ENCODE measurements at places on chromosomes 1 and 21.

GRCh38 chr1:175892686-175893085 lies 149.3 kb upstream of the TNR start:
- no peak for DNase-seq

- no peak for DNase-seq
These were observed 68.2 kb downstream of the BRINP2 start for GRCh38 chr1:177238967-177239366.

DNA sequence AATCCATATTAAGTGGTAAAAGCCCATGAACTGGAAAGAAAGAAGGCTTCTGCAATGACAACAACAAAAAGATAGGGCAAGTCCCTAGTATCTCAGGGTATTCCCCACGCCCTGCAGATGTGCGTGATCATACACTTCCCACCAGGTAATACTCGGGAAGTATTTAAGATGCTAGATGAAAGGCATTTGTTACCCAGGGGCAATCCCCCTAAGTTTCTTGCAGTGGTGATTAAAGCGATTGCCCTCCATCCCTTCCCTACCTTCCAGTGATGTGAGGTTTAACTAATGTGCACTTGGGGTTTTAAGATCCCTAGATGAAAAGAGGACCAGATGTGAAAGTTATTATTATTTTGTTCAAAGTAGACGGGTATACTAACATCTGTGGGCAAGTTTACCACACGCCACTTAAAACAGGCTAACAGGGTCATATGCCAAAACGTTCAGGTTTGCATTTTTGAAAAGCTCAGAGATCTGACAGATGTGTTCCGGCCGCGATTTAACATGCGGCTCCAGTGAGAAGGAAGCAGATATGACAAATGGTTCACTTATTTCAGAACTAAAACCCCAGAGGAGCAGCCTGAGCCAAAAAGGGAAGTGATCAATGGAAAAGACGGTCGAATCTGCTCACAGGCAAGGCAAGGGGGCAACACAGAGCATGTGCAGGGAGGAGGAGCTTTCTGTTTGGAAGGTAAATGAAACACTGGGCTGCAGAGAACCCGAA lies 17.4 kb downstream of the TIAM1 start:
- DNase-seq, result peak; percentile 68

GRCh38 chr1:27684176-27684575 lies 12.2 kb upstream of the IFI6 start:
- DNase-seq, result no peak

DNA sequence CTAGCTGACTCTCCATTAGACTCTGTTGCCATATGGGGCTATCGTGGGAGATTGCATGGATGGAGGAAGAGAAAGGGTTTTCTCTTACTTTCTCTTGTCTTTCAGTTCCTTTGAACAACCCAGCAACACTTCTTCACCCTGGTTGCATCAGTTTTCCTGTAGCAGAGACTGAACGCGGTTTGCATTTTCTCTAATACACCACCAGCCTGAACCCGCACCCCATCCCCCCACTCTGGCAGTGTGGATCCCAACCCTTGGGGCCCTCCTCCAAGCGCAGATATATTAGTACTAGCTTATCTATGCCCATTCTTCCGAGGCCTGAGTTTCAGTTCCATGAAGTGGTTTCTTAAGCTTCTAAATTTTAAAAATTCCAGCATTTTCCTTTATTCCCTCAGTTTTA lies 12.6 kb downstream of the DR1 start:
- no peak for DNase-seq

DNA sequence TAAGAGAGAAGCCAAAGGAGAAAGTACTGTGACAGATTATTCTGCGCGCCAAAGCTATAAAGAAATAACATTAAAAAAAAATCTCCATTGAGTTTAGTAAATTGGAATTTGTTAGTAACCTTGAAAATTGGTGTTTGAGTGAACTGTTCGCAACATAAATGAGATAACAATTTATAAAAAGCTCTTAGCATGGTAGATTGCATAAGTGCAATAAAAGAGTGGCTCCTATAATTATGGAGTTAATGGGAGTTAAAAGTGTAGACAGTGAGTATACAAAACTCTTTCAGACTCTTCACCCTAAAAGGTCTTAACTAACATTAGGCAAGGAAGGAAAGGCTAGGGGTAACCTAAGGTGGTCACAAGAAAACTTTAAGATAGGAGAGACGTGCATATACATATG lies 50.6 kb downstream of the RPRD2 start:
- DNase-seq, result no peak

DNA sequence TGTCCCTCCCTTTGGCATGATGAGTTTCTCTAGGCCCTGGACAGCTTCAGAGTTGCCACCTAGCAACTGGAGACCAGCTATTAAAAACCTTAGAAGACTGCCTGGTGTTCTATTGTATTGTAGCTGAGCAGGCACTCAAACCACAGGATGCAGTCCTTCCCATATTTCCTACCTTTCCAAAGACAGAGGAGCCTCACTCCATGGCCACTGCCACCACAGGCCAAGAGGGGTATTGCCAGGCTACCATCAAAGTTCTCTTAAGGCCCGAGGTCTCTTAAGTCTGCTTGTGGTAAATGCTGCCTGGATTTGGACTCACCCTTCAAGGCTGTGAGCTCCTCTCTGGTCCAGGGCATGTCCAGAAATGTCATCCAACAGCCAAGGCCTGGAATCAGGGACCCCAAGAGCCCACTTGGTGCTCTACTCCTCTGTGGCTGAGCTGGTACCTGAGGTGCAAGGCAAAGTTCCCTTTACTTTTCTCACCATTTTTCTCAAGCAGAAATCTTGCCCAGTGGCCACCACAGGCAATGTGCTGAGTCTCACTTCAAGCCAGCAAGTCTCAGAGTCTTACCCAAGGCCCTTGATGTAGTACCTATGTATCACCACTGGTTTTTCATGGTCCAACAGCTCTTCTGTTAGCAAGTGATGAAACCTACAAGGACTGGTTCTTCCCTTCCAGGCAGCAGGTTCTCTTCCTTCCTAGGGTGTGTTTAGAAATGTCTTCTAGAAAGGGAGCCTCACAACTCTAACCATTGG lies 269.4 kb downstream of the AMY1C start:
- no peak for DNase-seq

- DNase-seq, result no peak
These were observed 577.5 kb downstream of the USP25 start for GRCh38 chr21:16307256-16307655.

DNA sequence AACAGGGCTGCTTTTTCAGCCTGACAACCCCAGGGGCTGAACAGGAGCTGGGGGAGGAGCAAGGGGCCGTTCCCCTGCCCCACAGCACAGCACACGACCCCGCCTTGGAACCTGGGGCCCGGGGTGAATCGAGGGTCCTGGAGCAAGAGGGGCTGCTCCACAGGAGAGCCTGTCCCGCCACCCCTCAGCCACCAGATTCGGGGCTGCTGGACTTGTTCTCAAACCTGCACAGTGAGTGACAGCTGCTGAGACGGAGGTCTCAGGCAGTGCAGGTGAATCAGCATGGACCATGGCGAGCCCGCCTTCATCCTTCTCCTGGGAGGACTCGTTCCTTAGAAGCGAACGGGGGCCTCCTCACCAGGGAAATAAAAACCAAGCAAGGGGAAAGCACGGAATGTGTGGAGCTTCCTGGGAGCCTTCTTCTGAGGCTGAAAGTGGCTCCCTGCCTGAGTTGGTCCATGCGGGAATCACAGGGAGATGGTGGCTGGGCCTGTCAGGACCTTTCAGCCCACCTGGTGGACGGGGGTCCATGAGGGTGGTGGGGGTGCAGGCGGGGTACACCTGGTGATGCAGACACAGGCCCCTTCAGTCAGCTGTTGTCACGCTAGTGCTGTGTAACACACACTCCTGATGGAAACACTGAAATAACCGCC lies 125.4 kb downstream of the SIK1 start:
- DNase-seq, result no peak

GRCh38 chr1:229970714-229971113 lies 96.3 kb upstream of the GALNT2 start:
- no peak for DNase-seq

DNA sequence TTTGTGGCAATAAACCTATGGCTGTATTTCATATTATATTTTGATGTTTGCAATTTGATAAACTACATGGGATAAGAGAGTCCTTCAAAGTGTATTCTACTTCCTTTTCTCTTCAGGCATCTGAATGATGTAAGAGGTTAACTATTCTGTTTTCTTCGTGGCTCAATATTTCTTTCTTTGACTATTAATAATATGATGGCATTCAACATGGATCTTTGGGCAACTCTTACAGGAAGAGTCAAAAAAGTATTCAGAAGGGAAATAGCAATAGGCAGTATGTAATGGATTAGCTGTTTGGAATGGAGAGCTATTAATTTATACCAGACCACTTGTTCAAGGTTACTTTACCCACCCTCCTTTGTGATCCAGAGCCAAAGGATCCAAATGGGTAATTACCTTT lies 74.4 kb downstream of the HMCN1 start:
- DNase-seq, result no peak

GRCh38 chr1:216310776-216311175 lies 112.5 kb downstream of the USH2A start:
- no peak for DNase-seq

DNA sequence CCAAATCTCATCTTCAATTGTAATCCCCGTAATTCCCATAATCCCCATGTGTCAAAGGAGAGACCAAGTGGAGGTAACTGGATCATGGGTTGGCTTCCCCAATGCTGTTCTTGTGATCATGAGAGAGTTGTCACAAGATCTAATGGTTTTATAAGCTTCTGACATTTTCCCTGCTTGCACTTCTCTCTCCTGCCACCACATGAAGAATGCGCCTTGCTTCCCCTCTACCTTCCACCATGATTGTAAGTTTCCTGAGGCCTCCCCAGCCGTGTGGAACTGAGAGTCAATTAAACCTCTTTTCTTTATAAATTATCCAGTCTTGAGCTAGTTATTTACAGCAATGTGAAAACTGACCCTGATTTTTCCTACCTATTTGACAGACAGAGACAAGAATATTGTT lies 162.5 kb upstream of the SYT6 start:
- DNase-seq, result no peak

- no peak for DNase-seq
These were observed 10.8 kb downstream of the MAGI3 start for GRCh38 chr1:113401067-113401466.

- DNase-seq, result no peak
These were observed 55.7 kb downstream of the PSMG1 start for GRCh38 chr21:39127506-39127905.

GRCh38 chr21:41719691-41720090 lies 47.2 kb downstream of the RIPK4 start:
- no peak for DNase-seq

DNA sequence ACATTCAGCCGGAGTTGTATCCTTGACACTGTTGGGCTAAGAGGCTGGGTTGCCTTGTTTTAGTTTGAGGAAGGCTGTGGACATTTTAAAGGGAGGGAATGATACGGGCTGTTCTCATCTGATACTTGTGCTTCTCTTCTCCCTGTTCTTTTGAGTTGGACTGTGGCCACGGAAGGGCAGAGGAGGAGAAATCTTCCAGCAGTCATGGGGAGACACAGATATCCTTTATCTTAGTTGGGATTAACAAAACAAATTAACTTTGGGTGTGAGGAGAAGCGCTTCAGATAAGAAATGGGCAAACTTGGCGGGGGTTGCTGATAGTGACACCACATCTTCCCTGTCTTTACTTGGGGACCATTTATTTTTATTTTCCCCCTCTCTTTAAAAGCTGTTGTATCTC lies 138.8 kb downstream of the ROR1 start:
- DNase-seq, result no peak

DNA sequence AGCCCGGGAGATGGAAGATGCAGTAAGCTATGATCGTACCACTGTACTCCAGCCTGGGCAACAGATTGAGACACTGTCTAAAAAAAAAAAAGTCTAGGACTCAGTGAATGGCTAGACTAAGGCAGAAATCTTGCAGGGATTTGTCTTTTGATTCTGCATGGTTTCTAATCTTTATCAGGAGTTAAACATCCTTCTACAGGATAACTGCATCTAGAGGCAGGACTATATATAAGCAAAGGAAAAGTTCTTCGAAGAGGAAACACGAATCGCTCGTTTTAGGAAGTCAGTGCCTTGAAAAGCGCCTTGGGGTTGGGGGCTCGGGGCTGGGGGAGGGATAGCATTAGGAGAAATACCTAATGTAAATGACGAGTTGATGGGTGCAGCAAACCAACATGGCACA lies 602 bp upstream of the UFC1 start:
- DNase-seq, result no peak

GRCh38 chr1:91651661-91652071 lies 151.0 kb downstream of the CDC7 start:
- no peak for DNase-seq
